ENCODE measurements at places on chromosomes 12 and 14. TPM values are rescaled to one million over a fixed set of nuclear protein-coding genes. Genes with fewer than 3 reads are reported as not detected.

The HOXC10 gene
- total RNA-seq: 7.6 TPM

The CDKL1 gene
- 6.1 TPM for total RNA-seq

The DHRS2 gene
- 0.09 TPM for total RNA-seq

The ZBTB42 gene
- 3.3 TPM for total RNA-seq

The KRT2 gene
- not detected for total RNA-seq

The CCDC175 gene
- not detected for total RNA-seq

The DENND5B gene
- total RNA-seq: 21.0 TPM

The KICS2 gene
- 3.2 TPM for total RNA-seq

The BIN2 gene
- 1.8 TPM for total RNA-seq

The CLEC9A gene
- 0.18 TPM for total RNA-seq

The MED13L gene
- 82.7 TPM for total RNA-seq

The MEG3 gene
- total RNA-seq: 2,358 TPM

The SPSB2 gene
- total RNA-seq: 3.2 TPM

The CD163L1 gene
- total RNA-seq: 9.4 TPM

The HOXC5 gene
- total RNA-seq: 1.1 TPM

The EID3 gene
- 2.7 TPM for total RNA-seq

The STXBP6 gene
- total RNA-seq: 21.4 TPM

The FERMT2 gene
- 100 TPM for total RNA-seq

The SOCS2 gene
- total RNA-seq: 15.3 TPM

The MYO1H gene
- total RNA-seq: not detected

The SP7 gene
- 0.04 TPM for total RNA-seq

The MIP gene
- total RNA-seq: not detected

The MGP gene
- 500 TPM for total RNA-seq

The DBX2 gene
- 0.22 TPM for total RNA-seq

The PLXNC1 gene
- total RNA-seq: 11.7 TPM

The CLEC4D gene
- not detected for total RNA-seq

The PHLDA1 gene
- total RNA-seq: 15.3 TPM

All from muscle of leg (tissue), 16 donors.